ENCODE measurements at places on chromosomes 6 and 20.

DNA sequence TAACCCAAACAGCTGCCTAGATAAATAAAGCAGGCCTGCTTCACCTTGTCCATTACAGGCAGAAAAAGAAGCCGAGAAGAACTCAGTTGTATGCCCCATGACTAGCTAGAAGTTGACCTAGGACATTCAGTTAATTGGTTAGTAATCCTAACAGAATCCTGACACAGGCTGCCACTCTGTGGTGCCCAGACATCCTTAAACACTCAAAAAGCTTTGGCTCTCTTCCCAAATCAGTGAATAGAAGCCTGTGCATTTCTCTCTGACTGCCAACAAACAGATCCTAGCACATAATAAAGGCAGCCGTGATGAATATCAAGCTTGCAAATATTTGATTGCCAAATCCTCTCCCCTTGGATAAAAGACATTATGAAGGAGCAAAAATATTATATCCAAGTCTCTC, 519.1 kb upstream of the EYS start:
- DNase-seq, result peak; percentile 8

DNA sequence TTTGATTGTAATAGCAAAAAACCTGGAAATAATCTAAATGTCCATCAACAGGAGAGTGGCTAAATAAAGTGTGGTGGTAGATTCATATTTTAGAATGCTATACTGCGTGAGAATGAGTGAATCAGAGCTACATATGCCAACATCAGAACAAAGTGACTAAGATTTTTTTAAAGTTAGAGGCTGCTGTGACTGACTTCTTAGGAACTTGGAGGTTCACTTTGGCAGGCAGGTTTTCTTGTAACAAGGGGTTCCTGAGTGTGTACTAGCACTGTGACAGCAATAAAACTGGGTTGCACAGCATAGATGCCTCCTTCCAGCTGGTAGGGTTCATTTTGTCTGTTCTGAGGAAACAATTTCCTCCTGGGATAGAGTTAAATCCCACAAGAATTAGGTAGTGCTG, 75.3 kb upstream of the ENPP5 start:
- peak; percentile 29 for DNase-seq

- DNase-seq, result peak; percentile 16
Observed at GRCh38 chr20:14951105-14951504, 613.7 kb upstream of the FLRT3 start.

DNA sequence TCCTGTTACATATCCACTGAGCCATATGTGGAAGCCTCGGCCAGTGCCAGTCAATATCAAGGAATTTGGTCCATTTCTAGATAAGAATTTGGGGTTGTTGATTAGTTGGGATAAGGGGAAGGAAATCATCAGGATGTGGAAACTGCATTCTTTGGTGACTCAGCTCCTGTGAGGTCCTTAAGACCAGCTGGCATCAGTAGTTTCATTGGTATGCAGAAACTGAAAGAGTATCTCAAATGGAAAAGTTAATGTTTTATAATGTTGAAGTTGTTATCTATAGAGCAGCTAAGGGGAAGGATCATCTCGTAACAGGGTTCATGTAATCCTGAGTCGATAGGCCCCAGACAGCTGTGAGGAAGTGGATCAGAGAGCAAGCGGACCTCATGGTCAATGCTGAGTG, 87.9 kb upstream of the PRND start:
- DNase-seq, result peak; percentile 77

GRCh38 chr6:83071023-83071422, 3.6 kb downstream of the DOP1A start:
- DNase-seq, result peak; percentile 21

DNA sequence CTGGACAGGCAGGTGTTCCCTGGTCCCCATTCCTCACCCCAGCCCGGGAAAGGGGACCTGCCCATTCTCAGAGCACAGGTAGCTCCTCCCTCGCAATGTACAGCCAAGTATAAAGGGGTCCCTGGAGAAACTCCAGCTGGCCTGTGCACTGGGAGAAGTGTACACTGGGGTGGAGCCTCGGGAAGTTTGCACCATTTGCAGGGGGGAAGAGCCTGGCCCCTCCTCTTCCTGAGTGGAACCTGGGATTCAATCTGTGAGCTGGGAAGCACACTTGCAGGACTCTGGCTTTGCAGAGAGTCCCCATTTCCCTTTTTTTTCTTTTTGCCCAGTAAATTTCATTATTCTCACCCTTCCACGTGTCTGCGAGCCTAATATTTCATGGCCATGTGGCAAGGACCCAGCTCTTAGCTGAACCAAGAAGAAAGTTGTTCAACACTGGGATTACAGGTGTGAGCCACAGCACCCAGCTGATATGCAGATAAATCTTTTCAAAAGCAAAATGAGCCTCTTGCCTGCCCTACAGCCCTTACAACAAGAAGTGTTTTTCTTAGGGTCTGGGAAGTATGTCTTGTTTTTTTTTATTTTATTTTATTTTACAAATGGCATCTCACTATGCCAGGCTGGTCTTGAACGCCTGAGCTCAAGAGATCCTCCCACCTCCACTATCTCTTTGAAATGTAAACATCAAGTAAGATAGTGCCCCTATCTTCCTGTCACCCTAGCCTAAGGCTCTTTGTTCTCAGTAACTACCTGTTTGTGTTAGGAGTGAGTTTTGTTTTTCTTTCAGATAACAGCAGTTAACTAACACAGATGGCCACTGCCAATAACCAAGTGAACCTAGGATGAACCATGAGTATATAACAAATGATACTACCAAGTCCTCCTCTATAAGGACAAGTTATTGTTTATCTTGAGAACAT, 9.3 kb upstream of the RNGTT start:
- no peak for DNase-seq

- DNase-seq, result no peak
Observed at GRCh38 chr20:37452236-37452635, 68.8 kb upstream of the NNAT start.

DNA sequence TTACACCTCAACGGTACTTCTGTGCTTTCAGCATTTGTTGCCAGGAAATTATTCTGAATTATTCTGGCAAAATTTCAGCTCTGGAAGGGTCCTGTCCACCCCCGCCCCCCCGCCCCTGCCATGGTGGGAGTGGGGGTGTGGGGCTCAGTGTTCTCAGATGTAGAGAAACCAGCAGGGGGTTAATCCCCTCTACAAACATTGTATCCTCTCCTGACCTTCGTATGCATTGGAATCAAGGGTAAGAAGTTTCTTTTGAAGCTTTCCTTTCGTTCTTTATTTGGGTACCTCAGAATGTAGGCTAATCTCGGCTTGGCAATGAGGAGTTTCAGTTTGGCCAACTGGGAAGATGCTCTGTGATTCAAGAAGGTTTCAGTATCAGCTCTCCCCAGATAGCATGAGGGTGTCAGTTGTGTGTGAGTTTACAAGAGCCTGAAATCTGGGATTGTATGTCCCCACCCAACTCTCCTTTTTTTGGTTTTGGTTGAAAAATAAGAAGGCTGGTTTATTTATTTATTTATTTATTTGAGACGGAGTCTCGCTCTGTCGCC, 25.5 kb upstream of the OLIG3 start:
- DNase-seq, result no peak

GRCh38 chr6:16855460-16855859, 94.2 kb upstream of the ATXN1 start:
- DNase-seq, result no peak

DNA sequence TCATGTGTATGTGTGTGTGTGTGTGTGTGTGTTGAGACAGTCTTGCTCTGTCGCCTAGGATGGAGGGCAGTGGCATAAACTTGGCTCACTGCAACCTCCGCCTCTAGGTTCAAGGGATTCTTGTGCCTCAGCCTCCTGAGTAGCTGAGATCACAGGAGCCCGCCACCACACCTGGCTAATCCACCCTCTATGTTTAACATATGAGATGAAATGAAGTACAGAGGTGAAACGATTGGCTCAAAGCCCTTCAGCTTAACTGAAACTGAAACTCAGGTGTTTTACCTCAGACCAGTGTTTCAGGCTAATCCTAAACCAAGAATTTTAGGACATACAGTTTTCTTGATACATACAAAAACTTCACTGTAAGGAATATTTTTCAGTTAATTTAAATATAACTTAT, 167.3 kb downstream of the KCNQ5 start:
- no peak for DNase-seq

DNA sequence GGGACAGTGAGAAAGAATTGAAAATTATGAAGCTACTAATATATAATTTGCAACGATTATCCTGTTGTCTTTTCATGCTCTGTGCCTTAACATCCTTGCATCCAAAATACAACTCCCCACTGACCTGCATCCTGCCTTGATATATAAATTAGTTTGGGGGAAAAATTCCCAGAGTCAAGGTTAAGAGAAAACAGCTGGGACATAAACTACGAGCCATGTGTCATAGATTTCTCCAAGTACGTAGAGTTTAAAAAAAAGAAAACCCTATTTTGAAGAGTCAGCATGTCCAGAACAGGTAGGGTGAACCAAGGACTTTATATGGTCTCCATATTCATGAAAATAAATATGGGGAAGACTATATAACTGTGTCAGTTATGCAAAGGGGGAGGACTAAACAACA, 123.8 kb upstream of the MARCKS start:
- DNase-seq, result peak; percentile 51

GRCh38 chr6:63943826-63944225, 308.2 kb downstream of the PHF3 start:
- no peak for DNase-seq

- DNase-seq, result peak; percentile 23
Observed at GRCh38 chr20:39103732-39104131, 141.6 kb downstream of the DHX35 start.

DNA sequence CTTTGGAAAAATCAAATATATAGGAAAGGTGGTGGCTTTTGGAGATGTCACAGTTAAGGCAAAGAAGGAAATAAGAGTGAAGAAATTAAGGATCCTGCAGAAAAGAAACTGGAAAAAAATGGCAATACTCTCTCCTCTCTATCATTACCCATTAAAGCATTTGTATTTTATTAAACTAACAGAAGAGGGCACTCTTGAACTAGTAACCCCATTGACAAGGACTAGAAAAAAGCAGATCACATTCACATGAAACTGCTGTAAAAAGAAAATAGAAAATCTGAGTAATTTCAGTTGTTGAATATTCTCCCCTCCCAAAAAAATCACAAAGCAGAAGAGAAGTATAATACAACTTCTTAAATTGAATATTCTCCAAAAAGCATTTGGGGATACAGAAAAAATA, 104.1 kb upstream of the SLC35B3 start:
- peak; percentile 11 for DNase-seq

GRCh38 chr20:9617940-9618339, 103.5 kb downstream of the LAMP5 start:
- peak; percentile 35 for DNase-seq

GRCh38 chr6:24757611-24758010, 17.1 kb upstream of the GMNN start:
- no peak for DNase-seq

GRCh38 chr6:168655462-168656152, 214.6 kb downstream of the SMOC2 start:
- DNase-seq, result no peak

- DNase-seq, result peak; percentile 75
Observed at GRCh38 chr6:169427856-169428255, 174.2 kb upstream of the THBS2 start.

DNA sequence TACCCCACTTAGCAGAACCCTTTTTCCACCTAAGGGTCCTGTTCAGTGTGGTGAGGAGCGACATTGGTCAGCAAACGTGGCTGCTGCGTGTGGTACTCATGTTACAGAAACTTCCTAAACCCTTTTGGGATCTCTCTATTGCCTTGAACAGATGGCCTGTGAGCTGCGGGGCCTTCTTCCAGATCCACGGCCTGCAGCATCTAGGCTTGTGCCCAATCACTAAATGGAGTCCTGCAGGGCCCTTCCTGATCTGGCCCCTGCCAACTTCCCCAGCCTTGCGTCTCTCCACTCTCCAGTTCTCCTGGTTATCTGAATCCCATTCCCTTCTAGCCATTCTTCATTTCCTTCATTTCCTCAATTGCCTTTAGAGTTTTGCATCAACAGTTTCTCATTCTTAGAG, 85.6 kb downstream of the PDE7B start:
- DNase-seq, result no peak

DNA sequence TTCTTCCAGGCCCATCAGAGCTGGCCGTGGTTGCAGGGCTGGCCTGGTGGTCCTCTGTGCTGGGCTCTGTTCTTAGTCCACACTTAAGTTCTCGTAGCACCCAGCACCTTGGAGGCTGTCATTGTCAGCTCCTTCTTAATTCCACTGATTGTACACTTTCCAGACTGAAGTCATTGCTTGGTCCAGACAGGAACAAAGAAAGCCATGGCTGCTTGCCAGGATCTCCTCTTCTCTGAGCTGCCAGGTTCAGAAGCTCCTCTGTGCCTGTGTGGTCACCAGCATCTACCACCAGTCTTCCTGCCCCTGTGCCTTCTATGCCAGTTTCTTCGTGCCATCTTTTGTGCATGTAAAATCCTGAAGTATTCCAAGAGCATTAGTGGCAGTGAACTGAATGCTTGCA, 39.5 kb upstream of the PCMTD2 start:
- no peak for DNase-seq

DNA sequence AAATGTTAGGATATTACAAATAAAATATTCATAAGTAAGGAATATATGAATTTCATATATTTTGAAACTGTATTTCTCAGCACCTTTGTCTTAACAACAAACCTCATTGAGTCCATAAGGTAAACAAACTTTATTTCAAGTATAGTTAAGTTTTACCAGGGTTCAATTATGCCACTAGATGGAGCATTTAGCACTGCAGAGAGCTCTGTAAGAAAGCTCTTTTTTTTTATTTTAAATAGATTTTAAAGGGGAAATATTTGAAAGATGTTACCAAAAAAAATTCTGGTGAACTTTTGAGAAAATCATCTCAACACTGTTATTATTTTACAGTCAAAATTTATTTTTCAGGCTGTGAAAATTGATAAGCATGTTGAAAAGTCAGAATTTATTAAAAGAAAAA, 955.2 kb upstream of the EYS start:
- peak; percentile 20 for DNase-seq

DNA sequence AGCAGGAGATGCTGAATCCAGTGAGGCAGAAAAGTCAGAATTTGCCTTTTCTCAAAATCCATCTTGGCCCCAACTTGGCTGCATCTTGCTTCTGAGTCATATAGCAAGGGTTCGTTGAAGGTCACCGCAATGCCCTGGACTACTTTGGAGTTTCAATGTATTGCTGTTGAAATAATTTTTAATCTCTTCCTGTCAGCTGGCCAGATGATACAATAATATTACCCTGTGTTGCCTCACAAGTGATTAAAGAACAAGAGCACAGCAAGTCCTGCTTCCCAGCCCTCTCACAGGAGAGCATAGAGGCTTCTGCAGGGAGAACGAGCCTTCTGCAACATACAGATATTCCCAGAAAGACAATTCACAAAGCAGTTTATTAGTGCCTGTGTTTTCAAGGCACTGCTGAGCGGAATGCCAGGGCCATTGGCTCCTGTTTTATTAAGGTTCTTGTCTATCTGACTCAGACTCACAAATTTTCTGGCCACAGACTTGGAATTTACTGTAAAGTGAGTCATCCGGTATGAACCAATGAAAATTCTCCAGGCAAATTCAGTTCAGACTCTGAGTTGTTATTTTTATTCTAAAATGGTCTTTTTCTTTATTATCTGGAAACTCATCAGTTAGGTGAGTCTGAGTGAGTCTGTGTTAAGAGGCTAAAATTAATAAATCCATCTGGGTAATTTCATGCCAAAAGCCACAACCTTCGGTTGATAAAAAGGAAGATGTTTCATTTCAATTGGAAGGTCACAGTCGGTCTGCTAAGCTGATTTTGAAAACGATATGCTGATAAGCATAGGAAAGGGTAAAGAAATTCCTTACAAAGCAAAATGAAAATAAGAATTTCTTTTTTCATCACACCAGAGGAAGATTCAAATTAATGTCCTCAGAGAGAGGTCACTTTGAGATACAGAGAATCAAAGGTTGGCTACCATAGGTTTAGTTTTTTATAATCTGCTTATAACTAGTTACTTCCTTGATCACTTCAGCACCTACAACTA, 289.4 kb upstream of the STXBP5 start:
- peak; percentile 97 for DNase-seq

All from fibroblast of mammary gland (primary cell).